NK-92 treated with Interleukin-12 subunit alpha and Interleukin-12 subunit beta, amount 100 ng/mL, for 24 hours (cell line): ENCODE measurements at places on chromosomes 13 and 19.

GRCh38 chr19:10718205-10719196, 622 bp downstream of the DNM2 start:
- DNase-seq = no peak

- DNase-seq = no peak
Observed at GRCh38 chr13:55084630-55085029, 2056.0 kb downstream of the OLFM4 start.

- DNase-seq = no peak
Observed at GRCh38 chr13:60727140-60727539, 330.1 kb downstream of the TDRD3 start.

DNA sequence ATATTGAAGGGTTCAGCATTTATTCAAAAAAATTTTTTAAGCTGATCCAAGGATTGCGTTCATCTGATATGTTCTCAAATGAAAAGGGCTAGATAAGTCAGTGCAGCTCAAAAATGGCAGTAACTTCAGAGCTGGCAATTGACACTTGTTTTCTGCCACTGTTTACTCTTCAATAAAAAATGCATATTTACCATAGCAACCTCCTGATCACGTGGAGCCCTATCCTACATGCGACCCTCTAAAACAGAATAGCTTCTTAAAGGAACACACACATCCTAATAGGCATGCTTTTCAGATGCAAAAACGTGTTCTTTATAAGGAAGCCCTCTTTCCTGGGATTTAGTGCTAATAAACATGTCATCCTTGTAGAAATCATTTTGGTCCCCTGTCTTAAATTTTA, 150.2 kb downstream of the ZNF536 start:
- DNase-seq = no peak

GRCh38 chr19:33297401-33298145, 4.8 kb downstream of the CEBPA start:
- no peak for DNase-seq

GRCh38 chr13:79034341-79034740, 371.7 kb downstream of the RBM26 start:
- DNase-seq = no peak

GRCh38 chr19:49182848-49183375, 25.3 kb downstream of the TRPM4 start:
- DNase-seq = no peak

DNA sequence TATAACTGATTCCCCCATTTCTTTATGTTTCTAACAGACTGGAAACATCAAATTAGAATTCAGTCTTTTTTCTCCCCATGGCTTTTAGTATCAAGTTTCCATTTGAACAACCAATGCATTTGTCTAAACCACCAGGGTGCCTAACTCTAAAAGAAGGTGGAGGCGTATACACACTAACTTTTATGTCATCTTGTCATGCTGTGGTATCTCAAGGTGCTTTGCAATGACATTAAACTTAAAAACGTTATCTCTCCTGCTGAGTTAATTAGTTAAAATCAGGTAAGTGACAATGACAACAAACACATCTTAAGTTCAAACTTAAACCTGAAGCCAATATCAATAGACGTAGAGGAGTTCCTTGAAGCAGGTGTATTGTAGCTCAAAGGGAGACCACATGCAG, 1001.7 kb downstream of the PCDH17 start:
- no peak for DNase-seq

- no peak for DNase-seq
Observed at GRCh38 chr13:69204620-69205019, 903.0 kb upstream of the ATXN8OS start.

GRCh38 chr13:44413095-44413494, 39.5 kb downstream of the SERP2 start:
- DNase-seq = no peak

- no peak for DNase-seq
Observed at GRCh38 chr13:83824560-83824959, 57.7 kb downstream of the SLITRK1 start.

GRCh38 chr13:33270895-33271538, 14.5 kb downstream of the STARD13 start:
- DNase-seq = no peak

GRCh38 chr19:8575467-8575997, 1.7 kb downstream of the MYO1F start:
- peak; percentile 35 for DNase-seq

- DNase-seq = no peak
Observed at GRCh38 chr13:106601489-106601888, 33.6 kb upstream of the ARGLU1 start.

GRCh38 chr19:29092712-29093552, 120.0 kb downstream of the UQCRFS1 start:
- DNase-seq = no peak

DNA sequence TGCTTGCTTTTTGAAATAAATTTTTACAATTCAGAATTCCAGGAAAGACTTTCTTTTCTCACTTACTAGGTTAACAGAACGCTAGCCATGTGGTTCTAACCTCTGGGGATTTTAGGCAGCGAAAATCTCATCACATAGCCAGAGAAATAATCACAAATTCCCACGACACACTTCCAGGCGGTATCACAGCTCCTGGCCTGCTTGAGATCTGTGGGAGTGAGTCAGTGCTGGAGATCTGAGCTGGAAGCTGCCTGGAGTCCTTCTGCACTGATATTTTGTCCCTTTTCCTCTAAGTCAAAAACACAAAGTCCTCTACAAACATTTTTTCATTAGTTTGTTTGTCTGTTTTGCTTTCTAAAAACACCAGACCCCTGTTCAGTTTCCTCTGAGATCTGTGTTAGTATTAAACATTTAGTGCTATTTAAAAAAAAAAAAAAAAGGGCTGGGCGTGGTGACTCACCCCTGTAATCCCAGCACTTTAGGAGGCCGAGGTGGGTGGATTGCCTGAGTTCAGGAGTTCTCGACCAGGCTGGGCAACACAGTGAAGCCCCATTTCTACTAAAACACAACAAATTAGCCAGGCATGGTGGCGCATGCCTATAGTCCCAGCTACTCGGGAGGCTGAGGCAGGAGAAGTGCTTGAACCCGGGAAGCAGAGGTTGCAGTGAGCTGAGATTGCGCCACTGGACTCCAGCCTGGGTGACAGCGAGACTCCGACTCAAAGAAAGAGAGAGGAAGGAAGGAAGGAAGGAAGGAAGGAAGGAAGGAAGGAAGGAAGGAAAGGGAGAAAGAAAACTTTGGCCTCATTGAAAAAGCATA, 12.2 kb upstream of the UBE2L5 start:
- no peak for DNase-seq

GRCh38 chr19:50478901-50479715, 2.5 kb upstream of the GARIN5A start:
- DNase-seq = no peak

GRCh38 chr13:48945626-48946025, 30.1 kb upstream of the FNDC3A start:
- DNase-seq = no peak

- DNase-seq = no peak
Observed at GRCh38 chr13:101570410-101570809, 117.9 kb downstream of the ITGBL1 start.

DNA sequence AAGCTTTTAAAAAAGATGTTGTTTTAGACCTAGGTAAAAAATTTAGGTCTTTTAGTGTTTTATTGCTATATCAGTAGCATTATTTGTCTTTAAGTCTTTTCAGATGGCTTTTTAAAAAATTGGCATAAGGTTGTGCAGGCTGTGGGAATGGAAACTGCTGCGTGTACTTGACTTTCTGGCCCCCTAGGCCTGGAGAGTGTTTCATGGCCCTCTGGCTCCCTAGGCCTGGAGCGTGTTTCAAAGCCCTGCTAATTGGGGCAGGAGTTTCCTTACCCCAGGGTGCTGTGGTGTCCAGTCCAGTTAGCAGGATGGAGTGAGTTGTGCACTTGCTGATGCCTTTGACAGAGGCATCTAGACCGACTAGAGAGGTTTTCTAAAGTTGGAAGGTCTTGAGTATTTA, 23.8 kb downstream of the PRAM1 start:
- DNase-seq = no peak

GRCh38 chr13:74674720-74675119, 540.5 kb upstream of the KLF12 start:
- no peak for DNase-seq

DNA sequence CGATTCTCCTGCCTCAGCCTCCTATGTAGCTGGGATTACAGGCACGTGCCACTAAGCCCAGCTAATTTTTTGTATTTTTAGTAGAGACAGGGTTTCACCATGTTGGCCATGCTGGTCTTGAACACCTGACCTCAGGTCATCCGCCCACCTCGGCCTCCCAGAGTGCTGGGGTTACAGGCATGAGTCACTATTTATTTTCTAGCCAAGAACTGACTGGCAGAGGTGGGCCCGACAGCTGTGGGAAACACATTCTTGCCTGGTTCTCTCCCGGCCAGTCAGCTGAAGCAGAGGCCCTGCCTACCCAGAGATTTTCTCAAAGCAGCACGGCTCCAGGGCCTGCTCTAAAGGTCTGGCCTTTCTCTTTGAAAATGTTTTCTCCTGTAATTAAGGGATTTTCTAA, 108.0 kb downstream of the KCTD15 start:
- DNase-seq = no peak

GRCh38 chr13:49258089-49258796, 10.5 kb downstream of the CDADC1 start:
- no peak for DNase-seq

GRCh38 chr19:23528376-23528775, 133.1 kb upstream of the ZNF91 start:
- DNase-seq = no peak

GRCh38 chr13:31908696-31909411, 122.7 kb upstream of the FRY start:
- no peak for DNase-seq

GRCh38 chr19:6528544-6529121, 2.2 kb upstream of the TNFSF9 start:
- no peak for DNase-seq

DNA sequence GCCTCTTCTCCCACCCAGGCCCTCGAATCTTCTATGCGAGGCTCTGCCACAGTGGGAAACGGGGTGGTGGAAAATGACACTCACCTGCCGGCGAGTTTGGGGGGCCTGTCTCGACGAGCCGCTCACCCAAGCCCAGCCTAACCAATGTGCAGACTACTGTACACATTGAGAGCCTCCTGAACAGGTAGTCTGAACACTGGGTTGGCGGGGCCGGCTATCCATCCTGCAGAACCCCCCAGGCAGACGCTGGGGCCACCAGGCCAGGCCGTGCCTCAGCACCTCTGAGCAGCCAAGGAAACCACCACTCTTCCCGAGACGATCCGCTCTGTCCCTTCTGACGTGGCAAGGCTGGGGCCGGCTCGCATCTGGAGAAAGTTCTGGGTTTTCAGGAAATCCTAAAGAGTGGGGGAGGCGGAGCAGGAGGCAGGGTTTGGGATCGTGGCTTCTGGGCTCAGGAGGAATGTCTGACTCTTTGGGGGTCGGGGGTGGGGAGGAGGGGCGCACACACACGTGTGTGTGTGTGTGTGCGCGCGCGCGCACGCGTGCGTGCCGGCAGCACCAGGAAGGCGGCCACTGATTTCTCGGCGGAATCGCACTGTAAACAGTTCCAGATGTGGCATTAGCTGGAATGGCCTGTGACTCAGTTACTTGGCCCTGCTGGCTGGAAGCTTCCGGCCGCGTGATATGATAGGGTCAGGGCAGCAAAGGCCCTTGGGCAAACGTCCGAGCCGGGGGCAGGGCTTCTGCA, 18.5 kb downstream of the TMED1 start:
- DNase-seq = no peak

DNA sequence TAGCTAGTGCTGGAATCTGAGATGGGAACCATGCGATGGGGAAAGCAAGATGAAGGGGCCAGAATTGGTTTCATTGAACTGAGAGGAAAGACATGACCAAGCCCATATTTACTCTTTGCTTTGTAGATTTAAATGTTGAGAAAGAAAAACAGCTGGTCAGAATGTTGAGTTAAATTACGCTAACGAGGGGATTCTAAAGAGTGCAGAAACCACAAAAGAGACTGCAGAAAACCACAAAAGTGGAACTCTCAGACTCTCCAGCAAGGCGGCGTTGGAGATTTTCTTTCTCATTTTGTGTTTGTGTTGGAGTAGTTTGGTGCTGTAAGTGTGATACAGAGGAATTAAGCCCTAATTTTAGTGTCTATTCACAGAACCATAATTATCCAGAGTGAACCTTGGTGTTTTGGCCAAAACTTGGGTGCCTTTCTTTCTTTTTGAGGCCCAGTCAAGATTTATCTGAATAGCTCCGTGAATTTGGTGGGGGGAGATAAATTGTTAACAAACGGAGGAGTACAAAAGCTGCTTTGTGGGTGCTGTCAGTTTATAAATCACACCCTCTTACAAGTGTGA, 26.3 kb downstream of the SAE1 start:
- DNase-seq = no peak

DNA sequence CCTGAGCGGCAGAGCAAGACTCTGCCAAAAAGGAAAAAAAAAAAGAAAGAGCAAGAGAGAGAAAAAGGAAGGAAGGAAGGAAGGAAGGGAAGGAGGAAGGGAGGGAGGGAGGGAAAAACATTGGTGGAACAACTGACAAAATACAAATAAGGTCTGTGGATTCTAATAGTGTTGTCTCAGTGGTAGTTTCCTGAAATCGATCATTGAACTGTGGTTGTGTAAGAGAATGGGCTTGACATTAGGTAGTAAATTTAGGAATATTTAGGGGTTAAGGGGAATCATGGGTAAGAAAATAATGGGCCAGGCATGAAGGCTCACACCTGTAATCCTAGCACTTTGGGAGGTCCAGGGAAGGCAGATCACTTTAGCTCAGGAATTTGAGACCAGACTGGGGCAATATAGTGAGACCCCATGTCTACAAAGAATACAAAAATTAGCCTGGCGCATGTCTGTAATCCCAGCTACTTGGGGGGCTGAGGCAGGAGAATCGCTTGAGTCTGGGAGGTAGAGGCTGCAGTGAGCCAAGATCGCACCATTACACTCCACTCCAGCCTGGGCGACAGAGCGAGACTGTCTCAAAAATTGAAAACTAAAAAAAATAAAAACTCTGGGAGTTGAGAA, 14.5 kb downstream of the PHLDB3 start:
- no peak for DNase-seq

DNA sequence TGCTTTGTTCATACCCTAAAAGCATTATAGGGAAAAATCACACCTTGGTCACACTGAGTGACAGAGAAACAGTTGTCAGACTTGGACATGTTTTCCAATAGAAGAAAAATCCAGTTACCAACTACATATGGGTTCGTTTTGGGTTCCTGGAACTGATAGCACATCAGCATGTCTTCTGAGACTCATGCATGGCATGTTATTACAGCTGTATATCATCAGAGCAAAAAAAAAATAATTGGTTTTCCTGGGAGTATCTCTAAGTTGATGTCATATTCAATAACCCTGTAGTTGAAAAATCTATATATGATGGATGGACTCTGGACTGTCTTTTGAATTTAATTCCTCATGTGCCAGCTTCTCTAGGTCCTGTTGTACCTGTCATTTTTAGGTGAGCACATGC, 211.6 kb downstream of the DNAJC15 start:
- DNase-seq = no peak

- DNase-seq = no peak
Observed at GRCh38 chr13:112638919-112639318, 50.9 kb upstream of the ATP11A start.
